Fibroblast of skin of scalp (primary cell): ENCODE measurements at places on chromosomes 4 and X.

- DNase-seq: peak; percentile 54
Observed at GRCh38 chr4:144575181-144575580, 70.8 kb upstream of the HHIP start.

GRCh38 chr4:6345096-6345830 is 75.6 kb downstream of the WFS1 start:
- DNase-seq: no peak

GRCh38 chr4:151287409-151287808 is 10.4 kb downstream of the PRSS48 start:
- DNase-seq: no peak

- DNase-seq: no peak
Observed at GRCh38 chrX:31796624-31797023, 724.8 kb upstream of the FTHL17 start.

DNA sequence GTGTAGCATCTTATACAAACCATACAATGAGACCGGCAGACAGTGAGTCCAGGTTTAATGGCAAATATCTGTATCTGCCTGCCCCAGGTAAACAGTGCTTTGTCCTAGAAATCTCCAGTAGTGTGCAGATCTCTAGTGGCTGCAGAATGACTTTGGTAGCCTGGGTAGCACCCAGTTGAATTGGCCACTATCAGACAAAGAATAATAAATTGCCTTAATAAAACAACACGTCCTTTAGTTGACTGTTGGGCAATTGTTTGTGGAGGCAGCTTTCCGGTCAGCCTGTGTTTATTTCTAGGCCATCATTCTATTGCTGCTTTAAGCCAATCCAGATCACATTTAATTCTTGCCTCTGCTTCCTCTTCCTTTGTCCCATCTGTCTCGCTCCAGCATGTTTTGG is 52.5 kb downstream of the SNX25 start:
- DNase-seq: no peak

DNA sequence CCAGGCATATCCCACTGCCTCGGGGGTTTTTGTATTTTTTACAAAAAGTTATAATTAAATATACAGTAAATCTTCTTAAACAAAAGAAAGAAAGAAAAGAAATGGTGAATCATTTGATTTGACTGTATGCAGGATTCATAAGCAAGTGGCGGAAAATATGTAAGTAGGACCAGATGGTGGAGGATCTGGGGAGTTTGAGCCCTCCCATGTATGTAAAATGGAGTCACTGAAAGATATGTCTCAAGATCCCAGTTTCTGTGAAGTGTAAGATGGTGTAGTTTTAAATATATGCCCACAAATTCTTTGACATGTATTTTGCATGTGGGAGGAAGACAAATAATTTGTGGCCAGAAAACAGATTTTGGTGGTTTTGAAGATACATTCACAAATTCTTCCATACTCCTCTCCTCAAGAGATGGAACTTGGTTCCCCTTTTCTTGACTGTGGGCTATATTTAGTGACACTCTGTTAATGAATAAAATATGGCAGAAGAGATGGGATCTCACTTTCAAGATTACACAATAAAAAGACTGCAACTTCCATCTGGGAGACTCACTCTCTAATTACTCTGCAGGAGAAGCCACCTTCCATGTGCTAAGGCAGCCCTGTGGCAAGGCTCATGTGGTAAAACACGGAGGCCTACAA is 133.6 kb upstream of the S100G start:
- DNase-seq: peak; percentile 74

- no peak for DNase-seq
Observed at GRCh38 chrX:7214251-7214650, 66.3 kb upstream of the PUDP start.

DNA sequence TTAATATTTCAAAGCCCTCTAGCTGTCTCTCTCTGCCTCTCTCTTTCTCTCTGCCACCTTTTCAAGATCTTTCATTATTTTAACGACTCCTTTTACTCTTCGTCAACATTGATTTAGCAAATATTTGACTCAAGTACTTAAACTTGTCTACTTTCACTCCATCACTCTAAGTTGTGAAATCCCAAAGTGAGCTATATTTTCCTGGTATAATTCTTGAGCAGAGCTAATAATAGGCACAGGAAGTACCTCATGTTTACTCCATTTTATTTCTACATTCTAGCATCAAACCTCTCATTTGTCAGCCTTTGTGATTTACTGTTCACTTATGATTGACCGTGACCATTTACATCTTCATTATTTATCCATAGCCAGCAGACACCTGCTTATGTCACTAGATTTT is 482.5 kb downstream of the RPA4 start:
- no peak for DNase-seq

DNA sequence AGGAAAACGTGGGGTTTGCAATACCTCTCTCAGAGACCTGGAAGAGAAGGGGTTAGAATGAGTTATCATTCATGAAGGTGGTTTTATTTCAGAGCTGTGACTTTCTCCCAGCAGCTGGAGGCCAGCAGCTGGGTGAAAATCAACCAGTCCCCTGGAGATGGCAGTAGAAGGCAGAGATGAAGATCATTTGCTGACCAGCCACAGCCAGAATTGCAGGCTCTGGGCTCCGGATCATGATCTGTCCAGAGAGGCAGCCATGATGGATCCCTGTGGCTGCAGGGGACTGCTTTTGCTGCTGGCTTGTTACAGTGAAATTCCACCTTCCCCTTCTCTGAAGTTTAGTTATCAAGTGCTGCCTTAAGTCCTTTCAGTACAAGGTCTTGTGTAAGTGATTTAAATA is 46.9 kb upstream of the TAB3 start:
- DNase-seq: no peak

GRCh38 chr4:75989846-75990528 is 758 bp downstream of the SDAD1 start:
- DNase-seq: peak; percentile 2

- DNase-seq: no peak
Observed at GRCh38 chr4:147725673-147726072, 6.2 kb upstream of the ARHGAP10 start.

DNA sequence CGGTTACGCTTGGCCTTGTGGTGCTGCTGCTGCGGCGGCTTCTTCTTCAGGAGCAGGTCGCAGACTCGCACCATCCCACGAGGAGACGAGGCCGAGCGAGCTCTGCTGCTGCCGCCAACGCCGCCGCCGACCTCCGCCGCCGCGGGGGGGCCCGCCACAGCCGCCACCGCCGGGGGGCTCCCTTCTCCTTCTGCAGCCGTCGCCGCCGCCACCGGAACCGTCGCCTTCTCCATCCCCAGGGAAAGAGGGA is 237 bp downstream of the ANKRD17 start:
- no peak for DNase-seq

GRCh38 chrX:49879656-49880277 is 483 bp downstream of the USP27X start:
- no peak for DNase-seq

DNA sequence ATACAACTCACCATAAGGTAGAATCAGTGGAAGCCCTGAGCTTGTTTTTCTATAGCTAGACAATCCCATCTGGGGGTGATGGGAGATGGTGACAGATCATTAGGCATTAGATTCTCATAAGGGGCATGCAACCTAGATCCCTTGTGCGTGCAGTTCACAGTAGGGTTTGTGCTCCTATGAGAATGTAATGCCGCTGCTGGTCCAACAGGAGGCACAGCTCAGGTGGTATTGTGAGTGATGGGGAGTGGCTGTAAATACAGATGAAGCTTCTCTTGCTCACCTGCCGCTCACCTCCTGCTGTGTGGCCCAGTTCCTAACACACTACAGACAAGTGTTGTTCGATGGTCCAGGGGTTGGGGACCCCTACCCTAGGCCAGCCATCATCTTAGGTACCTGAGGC is 5.9 kb upstream of the GATB start:
- DNase-seq: no peak

GRCh38 chrX:1480082-1480785 is 27.5 kb upstream of the ASMTL start:
- no peak for DNase-seq

DNA sequence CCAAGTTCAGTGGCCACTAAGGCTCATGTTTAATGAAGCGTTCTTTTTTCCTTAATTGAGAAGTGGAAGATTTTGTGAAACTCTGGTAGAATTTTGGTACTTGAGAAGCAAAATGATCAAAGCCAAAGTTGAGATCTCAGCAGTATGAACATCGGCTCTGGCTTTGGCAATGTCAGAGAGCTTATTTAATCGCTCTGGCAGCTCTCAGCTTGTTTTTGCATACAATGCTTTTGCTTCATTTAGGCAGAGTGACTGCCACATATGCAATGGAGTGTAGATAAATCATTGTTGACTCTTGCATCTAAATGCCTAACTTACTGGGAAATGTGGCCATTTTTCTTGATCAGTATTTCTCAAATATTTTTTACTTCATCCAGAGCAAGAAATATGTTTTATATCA is 135.7 kb downstream of the AASDH start:
- no peak for DNase-seq
